ENCODE measurements at places on chromosomes 3 and 15. TPM values are rescaled to one million over a fixed set of nuclear protein-coding genes. Genes with fewer than 3 reads are reported as not detected.

Gene ATP13A5
- total RNA-seq, result not detected

Gene CHD2
- 109 TPM for total RNA-seq

Gene GREM1
- 8.3 TPM for total RNA-seq

Gene SI
- 1,584 TPM for total RNA-seq

Gene GABRG3
- not detected for total RNA-seq
